Transverse colon (tissue), 4 donors: ENCODE measurements at places on chromosomes 7 and 10. TPM values are rescaled to one million over a fixed set of nuclear protein-coding genes. Genes with fewer than 3 reads are reported as not detected.

DNA sequence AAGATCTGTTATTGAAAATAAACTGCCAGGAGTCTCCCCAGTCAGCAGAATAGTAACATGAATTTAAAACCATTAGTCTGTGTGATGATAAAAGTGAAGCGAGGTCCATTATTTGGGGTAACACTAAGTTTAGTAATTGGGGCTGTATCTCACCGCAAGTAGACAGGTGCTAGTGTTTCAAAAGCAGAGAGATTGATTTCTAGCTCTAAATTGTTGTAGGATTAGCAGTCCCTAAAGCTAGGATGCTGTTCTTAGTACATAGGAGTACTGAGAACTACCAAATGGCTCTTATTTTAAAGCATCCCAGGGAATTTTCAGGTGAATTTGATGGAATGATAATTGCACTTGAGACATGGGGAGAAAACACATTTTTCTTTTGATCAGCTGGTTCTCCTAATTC, 70.5 kb downstream of the CPED1 start:
- DNase-seq = no peak

DNA sequence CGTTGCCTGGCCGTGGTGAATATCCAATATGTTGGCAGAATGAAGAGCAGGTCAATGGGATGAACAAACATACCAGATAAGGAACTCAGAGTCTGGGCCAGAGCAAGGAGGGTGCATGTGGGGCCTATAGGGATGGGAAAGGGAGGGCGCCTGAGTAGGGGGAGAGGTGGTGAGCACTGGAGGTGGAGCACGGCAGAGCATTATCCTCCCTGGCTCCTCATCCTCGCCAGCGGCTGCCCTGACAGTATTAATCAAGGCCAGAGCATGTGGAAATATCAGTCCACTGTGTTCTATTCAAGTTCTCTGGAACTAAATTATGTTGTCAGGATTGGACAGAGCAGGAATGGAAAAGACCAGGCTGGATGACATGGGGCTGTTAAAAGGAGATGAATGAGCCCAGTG, 254.8 kb upstream of the ZMIZ1 start:
- no peak for DNase-seq

The SNX10 gene
- total RNA-seq = 1.5 TPM

The TFEC gene
- total RNA-seq = 3.0 TPM
